ENCODE measurements at places on chromosomes 13 and 19.

GRCh38 chr19:19866611-19867248 is 1.0 kb downstream of the ZNF253 start:
- peak; percentile 6 for DNase-seq

- DNase-seq, result no peak
Observed at GRCh38 chr19:55927991-55928390, 4.1 kb downstream of the NLRP13 start.

GRCh38 chr13:109918179-109918711 is 131.9 kb upstream of the IRS2 start:
- DNase-seq, result no peak

- no peak for DNase-seq
Observed at GRCh38 chr13:59276436-59276835, 887.3 kb downstream of the DIAPH3 start.

DNA sequence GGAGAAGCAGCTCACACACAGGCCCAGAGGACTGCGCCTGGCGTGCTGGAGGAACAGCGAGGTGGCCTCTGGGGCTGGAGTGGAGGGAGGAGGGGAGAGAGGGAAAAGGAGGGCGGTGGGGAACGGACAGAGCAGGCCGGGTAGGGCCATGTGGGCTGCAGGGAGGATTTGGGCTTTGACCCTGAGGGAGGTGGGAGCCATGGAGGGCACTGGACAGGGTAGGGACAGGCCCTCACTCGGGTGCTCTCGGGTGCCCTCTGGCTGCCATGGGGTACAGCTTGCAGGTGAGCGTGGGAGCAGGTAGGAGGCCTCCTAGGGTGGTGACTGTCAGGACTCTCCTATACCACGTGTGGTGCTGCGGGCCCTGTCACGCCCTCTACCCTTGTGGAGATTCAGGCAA is 22.8 kb downstream of the PLIN4 start:
- no peak for DNase-seq

- DNase-seq, result no peak
Observed at GRCh38 chr19:19748249-19748938, 15.5 kb upstream of the ZNF14 start.

GRCh38 chr19:48634424-48635262 is 2.5 kb downstream of the DBP start:
- peak; percentile 97 for DNase-seq

DNA sequence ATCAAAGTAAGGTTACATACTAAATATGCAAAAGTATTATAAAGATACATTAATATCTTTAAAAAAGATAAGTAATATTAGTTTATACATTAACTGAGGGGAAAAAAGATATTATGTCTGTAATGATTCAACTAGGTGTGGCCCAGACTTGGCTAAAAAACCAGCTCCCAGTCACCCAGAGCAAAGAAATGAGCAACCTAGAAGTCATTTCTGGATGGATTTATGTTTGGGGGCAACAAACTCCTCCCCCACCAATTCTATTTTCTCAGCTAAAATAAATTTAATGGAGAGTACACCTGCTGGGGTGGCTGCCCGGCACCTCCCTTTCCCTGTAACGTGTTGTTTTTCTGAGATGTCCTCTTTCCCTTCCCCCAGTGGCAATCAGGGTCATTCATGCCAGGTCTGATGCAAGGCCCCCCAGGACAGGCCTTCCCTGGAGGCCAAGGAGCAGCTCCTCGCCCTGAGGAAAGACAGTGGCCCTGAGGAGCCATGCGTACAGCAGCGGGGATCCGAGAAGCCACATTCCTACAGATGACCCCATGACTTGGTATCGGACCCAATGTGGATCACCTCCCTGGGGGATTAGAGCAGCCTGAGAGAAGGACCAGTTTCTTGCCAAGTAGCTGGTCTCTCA is 78.6 kb upstream of the DOCK9 start:
- DNase-seq, result no peak

DNA sequence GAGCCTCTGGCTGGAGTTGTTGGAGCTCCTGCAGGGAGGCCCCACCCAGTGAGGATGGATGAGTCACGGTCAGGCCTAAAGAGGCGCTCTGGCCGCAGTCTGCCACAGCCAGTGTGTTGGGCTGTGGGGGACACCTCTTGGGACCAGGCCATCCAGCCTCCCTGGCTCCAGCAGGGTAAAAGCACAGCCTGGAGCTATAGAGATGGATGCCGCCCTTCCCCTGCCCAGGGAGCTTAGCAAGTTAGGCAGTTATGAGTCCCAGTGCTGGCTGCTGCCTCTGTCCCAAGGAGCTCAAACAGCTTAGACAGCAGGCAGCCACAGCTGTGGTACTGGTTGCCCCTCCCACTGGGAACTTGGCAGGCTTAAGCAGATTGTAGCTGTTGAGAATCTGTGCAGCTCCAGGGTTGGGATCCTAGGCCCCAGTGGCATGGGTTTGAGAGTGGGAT is 100.9 kb downstream of the NDFIP2 start:
- peak; percentile 51 for DNase-seq

DNA sequence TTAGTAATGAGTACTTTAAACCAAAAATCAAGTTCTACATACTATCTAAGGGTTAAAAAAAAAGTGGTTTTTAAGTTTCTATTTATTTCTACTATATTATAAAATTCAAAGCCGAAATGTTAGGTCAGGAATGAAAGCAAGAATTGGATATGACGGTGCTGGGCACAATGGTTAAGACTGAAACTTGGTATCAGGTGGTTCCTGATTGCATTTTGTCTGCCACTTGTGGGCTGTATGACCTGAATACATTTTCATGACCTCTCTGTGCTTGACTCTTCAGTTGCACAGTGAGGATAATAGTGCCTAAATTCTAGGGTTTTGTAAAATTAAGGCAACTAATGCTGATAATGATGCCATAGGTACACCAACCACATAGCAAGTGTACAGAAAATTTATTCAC is 22.3 kb upstream of the ZNF675 start:
- DNase-seq, result no peak

GRCh38 chr19:49057636-49058234 is at the start of gene CGB7:
Gene CGB7, minus strand, starts transcription at chr19:49057749. Its CDS starts 2,374 bp downstream, at chr19:49055375.
- peak; percentile 47 for DNase-seq

- peak; percentile 48 for DNase-seq
Observed at GRCh38 chr13:85729296-85729695, 69.9 kb downstream of the SLITRK6 start.

GRCh38 chr13:20769091-20769490 is 4.7 kb downstream of the EEF1AKMT1 start:
- no peak for DNase-seq

DNA sequence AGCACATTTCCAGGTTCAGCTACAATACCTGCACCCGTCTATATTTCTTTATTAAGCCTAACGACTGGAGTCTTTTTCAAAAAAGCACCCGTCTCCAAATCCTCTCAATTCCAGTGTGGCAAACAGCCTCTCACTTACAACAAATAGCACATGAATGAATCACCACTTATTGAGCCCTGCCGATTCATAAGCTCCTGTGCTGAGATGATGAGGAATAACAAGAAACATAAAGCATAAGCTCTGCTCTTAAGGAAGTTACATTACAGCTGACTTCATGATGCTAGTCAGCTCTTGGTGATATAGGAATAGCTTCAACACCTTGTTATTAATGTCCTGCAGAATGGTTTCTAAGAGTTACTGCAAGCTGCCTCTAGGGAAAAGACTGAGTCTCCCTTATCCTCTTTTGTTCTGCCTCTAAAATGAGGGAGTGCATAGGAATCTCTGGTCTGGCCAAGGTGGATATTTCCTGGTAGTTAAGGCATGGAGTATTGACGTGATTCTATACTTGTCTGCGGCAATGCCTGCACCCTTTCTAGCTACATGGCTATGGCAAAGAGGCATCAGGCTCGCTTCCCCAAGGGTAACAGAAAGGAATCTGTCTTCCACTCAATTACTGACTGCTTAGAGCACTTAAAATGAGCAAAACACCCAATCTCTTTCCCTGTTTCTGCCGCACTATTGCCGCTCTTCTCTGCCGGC is 195.7 kb downstream of the KLF12 start:
- DNase-seq, result peak; percentile 83

DNA sequence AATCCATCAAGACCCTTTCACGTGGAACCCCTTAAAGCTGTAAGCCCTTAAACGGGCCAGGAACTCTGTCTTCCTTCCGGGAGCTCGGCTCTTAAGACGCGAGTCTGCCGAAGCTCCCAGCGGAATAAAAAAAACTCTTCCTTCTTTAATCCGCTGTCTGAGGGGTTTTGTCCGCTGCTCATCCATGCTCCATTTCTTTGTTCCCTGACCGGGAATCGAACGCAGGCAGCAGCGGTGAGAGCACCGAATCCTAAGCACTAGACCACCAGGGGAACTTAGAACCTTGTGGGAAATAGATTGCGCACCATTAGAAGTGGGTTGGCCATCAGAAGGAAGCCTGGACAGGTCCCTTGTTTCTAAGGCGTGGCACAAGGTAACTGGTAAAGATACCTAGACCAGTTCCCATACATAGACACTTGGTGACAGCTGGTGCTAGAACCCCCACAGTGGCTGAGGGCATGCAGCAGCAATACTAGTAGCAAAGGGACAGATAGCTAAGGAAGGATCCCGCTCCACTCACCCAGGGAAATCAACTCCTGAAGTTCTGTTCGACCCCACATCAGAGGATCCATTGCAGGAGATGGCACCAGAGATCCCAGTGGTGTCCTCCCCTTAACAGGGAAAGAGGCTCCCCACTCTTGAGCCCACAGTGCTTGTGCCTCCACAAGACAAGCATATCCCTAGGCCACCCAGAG is 1.5 kb upstream of the RGCC start:
- no peak for DNase-seq

DNA sequence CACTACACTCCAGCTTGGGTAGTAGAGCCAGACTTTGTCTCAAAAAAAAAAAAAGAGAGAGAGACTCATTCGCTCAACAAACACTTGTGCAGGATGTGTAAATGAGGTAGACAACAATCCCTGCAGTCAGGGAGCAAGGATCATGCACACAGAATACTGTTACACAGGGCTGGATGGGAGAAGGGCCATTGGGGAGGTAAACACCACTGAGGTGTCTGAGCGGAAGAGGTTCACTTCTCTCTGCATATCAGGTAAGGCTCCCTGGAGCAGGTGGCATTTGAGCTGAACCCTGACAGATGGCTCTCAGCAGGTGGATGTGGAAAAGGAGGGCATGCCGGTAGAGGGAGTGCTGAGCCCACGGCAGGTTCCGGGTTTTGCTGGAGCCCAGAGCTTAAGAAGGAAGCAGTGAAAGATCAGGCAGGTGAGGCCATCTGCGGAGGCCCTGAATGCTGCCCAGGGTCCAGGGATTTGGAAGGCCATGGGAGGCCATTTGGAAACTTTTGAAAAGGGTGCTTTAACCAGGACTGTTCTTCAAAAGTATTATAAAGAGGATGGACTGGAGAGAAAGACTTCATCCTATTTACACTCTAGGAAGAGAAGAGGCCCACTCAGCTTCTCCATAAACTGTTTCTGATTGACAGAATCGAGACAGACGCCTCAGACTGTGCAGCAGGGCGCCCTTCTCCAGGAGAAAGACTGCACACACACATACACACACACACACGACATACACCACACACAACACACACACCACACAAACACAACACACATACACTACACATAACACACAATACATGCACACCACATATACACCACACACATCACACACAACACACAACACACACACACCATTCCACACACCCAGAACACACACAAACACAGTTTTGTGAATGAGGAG is 199.4 kb downstream of the USP12 start:
- peak; percentile 25 for DNase-seq

- peak; percentile 49 for DNase-seq
Observed at GRCh38 chr13:25085125-25085742, 10.7 kb upstream of the PABPC3 start.

GRCh38 chr19:34217952-34218817 is 36.2 kb upstream of the GARRE1 start:
- peak; percentile 87 for DNase-seq

GRCh38 chr13:52187029-52187423 is 27.6 kb upstream of the NEK3 start:
- no peak for DNase-seq

GRCh38 chr13:28401303-28402056 is 93.4 kb downstream of the FLT1 start:
- peak; percentile 92 for DNase-seq

- DNase-seq, result no peak
Observed at GRCh38 chr13:59686798-59687394, 476.8 kb downstream of the DIAPH3 start.

DNA sequence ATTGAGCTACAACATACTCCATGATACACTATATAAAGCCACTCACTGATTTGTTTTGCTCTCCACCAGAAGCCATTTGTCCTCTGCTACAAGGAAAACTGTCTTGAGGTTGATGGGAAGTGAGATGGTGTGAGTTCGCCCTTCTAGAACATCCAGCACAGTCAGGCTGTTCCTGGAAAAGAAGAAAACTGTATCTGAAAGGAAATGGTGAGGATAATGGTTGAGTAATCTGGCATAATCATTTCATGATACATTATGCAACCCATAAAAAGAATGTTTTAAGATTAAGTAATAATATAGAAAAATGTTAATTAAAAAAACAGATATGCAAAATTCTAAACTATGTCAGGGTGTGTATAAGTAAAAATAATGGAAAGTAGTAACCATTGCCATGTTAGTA is 233.9 kb downstream of the RGCC start:
- DNase-seq, result peak; percentile 74
